ENCODE measurements at places on chromosomes 6 and 20.
A peak's percentile ranks its signal among the peaks of the same experiment; 100 is the strongest.

DNA sequence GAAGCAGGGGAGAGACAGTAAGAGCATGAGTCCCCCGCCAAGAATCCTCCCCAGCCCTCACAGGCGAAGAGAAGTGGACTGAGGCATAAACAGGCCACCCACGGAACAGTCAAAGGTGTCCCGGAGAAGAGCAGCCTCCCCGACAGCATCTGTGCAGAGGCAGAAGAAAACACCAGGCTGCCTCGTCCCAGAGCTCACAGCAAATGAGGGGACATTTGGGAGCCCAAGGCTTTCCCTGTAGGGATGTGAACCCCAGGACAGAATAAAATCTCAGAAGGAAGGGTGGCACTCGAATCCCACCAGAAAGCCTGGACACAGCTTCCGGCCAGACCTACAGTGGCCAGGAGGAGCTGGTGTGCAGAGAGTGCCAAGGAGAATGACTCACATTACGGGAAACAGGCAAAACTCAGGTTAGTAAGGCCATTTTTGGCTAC is 90.4 kb downstream of the DLL1 start:
- no peak for DNase-seq

- no peak for DNase-seq
Measured at GRCh38 chr20:44199877-44200276, 10.7 kb downstream of the OSER1 start.

- DNase-seq: no peak
Measured at GRCh38 chr20:48632825-48633619, 194.8 kb downstream of the PREX1 start.

DNA sequence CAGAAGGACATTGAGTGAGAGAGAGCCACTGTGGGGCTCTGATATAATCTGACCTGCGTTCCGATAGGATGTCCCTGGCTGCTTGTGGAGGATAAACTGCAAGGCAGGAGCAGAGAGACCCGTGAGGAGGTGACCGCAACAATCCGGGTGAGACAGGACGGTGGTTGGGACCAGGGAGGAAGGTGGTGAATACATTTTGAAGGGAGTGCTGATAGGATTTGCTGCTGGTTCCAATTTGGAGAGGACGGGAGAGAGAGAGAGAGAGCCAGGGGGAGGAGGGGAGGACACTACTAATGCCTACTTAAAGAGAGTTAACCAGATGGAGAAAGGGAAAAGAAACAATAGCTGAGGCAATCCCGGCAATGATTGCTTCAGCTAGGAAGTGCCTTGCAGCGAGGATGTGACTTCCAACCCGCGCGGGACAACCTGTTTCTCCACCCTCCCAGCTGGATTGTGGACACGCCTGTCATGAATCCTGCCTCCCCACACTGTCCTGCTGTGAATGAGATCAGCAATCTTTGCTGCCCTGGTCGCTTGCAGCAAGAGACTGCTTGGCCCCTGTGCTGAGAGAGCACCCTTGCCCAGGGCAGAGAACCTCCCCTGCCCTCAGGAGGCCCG is 199.0 kb upstream of the KCNG1 start:
- DNase-seq: no peak

GRCh38 chr20:63484651-63485403 is 12.4 kb upstream of the KCNQ2 start:
- DNase-seq: no peak

- no peak for DNase-seq
Measured at GRCh38 chr20:4836473-4836872, 114.8 kb downstream of the PRND start.

- peak; percentile 54 for DNase-seq
Measured at GRCh38 chr6:70884074-70884983, 72.5 kb downstream of the B3GAT2 start.

- DNase-seq: no peak
Measured at GRCh38 chr6:90385759-90386313, 89.2 kb upstream of the BACH2 start.

GRCh38 chr20:55544638-55545037 is 460.7 kb downstream of the CBLN4 start:
- DNase-seq: no peak

GRCh38 chr20:59751075-59751711 is 146.9 kb downstream of the PHACTR3 start:
- DNase-seq: peak; percentile 57

DNA sequence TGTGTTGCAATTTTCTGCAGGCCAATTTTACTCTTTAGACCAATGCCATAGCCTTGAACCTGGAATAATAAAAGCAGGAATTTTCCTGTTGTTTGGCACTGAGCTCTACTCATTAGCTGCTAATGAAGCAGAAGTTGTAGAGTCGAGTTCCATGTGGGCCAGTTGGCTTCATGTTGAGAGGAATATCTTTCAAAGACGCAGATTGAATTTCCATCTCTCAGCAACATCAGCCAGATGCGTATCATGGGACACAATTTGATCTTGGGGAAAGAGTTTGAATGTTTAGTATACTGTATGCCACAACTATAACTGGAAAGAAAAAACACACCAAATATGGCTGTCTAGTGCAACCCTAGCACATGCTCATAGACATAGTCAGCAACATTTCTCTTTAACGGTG is 259.6 kb downstream of the BCKDHB start:
- DNase-seq: no peak

DNA sequence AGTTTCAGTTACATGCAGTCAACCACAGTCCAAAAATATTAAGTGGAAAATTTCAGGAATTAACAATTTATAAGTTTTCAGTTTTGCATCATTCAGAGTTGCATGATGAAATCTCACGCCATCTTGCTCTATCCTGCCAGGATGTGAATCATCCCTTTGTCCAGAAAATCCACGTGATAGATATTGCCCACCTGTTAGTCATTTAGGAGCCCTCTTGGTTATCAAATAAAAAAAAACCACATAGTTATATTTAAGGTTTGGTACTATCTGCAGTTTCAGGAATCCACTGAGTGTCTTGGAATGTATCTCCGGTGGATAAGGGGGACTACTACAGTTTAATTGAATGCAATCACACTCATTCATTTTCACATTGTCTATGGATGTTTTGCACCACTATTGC is 1249.0 kb upstream of the CITED2 start:
- no peak for DNase-seq
